HAP-1 (cell line): ENCODE measurements at places on chromosomes 13 and 19.

- DNase-seq: no peak
These were observed 8.7 kb upstream of the SERPINE3 start for GRCh38 chr13:51330791-51331190.

DNA sequence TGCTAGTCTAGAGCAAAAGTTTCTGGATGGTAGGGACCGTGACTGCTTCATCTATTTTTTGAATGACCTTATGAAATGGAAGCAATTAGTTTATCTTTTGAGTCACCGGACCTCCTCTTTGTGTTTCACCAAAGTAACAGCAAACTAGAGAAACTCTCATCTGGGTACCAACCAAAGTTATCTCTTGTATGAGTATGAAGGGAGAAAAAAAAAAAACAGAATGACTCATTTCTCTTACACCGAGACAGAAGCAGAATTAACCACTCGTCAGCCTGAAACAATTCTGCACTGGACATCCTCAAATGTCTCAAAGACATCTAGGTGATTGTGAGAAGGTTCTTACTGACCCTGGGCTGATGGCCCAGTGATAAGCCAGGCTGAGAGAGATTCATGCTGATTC is 18.3 kb downstream of the ZNF100 start:
- DNase-seq: no peak

DNA sequence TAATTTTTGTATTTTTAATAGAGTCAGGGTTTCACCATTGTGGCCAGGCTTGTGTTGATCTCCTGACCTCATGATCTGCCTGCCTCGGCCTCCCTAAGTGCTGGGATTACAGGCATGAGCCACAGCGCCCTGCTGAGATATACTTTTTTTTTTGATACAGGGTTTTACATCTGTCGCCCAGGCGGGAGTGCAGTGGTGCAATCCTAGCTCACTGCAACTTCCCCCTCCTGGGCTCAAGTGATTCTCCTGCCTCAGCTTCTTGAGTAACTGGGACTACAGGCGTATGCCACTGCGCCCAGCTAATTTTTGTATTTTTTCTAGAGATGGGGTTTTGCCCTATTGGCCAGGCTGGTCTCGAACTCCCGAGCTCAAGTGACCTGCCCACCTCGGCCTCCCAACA is 2.0 kb downstream of the COLGALT1 start:
- DNase-seq: no peak

DNA sequence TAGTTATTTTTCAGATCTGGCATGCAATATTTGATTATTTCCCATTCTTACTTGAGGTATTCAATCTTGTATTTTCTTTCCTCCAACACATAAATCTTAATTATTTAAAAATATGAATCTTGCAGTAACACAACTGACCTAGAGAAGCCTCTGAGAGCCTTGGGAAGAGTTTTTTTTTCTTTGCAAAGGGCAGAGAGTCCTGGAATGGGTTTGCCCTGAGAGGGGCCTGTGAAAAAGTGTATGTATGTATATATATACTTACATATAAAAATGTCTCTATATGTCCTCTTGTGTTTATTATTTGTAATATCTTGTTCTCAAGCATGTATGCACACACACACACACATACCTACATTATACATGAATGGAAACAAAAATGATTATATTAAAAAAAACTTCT is 801.2 kb upstream of the SLITRK1 start:
- no peak for DNase-seq

- no peak for DNase-seq
These were observed 56.8 kb upstream of the GTF3A start for GRCh38 chr13:27367570-27367969.

DNA sequence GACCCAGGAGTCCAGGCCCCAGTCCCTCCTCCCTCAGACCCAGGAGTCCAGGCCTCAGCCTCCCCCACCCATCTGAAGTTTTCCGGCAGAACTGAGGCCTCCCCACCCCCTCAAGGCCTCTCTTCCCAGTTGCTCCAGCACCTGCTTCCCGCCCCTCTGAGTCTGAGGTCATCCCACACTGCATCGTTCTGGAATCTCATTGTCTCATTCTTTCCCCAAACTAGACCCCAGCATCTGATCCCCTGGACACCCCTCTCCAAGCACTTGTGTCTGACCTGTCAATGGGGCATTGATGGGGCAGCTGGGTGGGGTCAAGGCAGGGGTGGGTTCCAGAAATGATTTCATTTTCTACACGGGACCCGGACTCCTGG is 793 bp upstream of the SBK2 start:
- DNase-seq: no peak

DNA sequence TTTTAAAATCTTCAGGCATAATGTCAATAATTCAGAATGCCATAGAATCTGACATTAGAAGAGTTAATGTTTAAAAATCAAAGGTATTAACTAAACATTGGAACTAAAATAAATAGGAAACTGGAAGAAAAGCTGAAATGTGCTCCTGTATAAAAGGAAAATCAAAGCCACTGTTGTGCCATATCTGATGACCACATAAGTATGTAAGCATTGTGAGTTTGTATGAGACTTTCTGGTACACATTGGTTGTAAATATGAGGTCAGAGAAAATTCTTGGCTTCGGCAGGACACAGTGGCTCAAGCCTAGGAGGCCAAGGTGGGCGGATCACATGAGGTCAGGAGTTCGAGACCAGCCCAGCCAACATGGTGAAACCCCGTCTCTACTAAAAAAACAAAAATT is 48.3 kb upstream of the INTS6 start:
- DNase-seq: no peak

DNA sequence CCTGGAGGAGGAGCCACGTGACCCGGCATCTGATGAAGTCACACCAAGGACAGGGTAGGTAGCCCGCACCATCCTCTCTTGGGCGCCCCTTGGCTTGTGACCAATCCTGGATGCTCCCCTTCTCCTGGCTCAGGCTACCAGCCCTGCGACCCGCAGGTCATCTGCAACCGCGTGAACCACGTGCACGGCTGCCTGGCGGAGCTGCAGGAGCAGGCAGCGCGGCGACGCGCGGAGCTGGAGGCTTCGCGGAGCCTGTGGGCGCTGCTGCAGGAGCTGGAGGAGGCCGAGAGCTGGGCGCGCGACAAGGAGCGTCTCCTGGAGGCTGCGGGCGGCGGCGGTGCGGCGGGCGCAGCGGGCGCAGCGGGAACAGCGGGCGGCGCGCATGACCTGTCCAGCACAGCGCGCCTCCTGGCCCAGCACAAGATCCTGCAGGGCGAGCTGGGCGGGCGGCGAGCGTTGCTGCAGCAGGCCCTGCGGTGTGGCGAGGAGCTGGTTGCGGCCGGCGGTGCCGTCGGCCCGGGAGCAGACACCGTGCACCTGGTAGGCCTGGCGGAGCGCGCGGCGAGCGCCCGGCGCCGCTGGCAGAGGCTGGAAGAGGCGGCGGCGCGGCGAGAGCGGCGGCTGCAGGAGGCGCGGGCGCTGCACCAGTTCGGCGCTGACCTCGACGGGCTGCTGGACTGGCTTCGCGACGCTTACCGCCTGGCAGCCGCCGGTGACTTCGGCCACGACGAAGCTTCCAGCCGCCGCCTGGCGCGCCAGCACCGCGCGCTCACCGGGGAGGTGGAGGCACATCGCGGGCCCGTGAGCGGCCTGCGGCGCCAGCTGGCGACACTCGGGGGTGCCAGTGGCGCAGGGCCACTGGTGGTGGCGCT is 45.9 kb downstream of the SPTBN4 start:
- no peak for DNase-seq

DNA sequence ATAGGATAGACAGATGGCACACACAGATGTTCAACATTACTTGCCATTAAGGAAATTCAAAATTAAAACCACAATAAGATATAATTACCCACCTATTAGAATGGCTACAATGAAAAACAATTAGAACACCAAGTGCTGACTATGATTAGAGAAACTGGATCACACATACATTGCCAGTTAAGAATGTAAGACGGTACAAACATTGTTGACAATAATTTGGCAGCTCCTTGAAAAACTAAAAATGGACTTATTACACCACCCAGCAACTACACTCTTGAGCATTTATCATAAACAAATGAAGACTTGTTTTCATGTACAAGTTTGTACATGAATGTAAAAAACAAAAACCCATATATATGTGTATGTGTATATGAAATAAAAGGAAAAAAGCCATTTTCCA is 13.7 kb downstream of the ZNF461 start:
- no peak for DNase-seq

GRCh38 chr13:44171861-44172260 is 201.8 kb upstream of the SERP2 start:
- DNase-seq: no peak

GRCh38 chr19:15863272-15863671 is 34.6 kb downstream of the CYP4F2 start:
- DNase-seq: no peak

DNA sequence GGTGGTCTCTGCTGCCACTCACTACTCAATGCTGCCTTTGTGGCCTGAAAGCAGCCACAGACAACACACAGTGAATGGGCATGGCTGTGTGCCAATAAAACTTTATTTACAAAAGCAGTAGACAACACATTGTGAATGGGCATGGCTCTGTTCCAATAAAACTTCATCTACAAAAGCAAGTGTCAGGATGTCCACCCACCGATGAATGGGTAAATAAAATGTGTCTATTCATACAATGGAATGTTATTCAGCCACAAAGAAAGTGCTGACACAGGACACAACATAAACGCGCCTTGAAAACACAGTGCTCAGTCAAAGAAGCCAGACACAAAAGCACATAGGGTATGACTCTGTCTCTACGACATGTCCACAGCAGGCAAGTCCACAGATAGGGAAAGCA is 20.1 kb downstream of the ZSCAN5A start:
- DNase-seq: peak; percentile 8

DNA sequence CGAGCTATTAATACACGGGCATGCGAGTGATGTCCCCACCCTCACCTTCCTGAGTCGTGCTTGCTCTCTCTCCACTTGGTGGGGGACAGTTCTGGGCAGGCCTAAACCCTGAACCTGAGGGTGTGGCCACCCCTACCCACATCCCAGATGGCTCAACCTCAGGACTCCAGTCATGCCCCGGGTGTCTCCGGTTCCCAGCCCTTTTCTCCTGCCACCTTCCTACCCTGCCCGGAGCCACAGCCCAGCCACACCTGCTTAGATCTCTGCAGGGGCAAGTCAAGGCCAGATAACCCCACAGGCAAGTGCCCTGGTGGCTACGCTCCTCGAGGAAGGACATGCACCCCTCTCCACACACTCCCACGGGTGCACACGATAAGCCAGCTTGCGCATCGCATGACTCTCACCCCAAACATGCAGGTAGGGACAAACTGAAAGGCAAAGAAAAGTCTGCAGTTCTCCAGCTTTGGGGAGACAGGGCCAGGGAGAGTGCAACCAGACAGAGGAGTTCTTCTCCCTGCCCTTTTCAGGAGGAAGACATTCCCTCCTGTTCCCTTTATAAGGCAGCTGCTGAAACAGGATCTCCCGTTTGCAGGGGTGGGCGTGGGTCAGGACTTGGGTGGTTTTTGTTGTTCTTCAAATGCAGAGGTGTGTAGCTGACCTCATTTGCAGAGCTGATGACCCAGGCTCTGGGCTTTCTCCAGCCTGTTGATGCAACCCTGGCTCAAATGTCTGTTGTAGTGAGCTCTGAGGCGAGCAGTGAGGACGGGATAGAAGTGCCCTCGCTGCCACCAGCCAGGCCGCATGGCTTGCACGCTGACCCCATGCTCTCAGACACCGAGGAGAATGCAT is 88.6 kb downstream of the DPF1 start:
- DNase-seq: no peak

- no peak for DNase-seq
These were observed 4.9 kb upstream of the TDRD3 start for GRCh38 chr13:60392131-60392530.

DNA sequence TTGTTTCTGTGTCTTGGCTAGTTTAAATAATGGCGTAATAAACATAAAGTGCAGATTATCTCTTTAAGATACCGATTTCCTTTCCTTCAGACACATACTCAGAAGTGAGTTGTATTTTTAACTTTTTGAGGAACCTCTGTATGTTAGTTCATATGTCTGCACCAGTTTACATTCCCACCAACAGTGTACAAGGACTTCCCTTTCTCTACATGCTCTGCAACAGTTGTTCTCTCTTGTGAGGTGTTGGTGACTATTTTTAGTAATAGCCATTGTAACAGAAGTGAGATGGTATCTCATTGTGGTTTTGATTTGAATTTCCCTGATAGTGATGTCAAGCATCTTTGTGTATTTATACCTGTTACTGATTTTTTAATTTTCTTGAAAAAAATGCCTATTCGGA is 418.6 kb downstream of the UQCRFS1 start:
- no peak for DNase-seq

- DNase-seq: no peak
These were observed at the start of gene ETV2 for GRCh38 chr19:35641515-35642151. Gene ETV2 (plus strand): TSS chr19:35641745. CDS start chr19:35642461, 716 bp downstream.

- DNase-seq: peak; percentile 23
These were observed 234.3 kb downstream of the LMO7 start for GRCh38 chr13:75870397-75870903.
